ENCODE measurements at places on chromosomes 3 and 15.

- DNase-seq: no peak
These were observed 22.6 kb upstream of the SLC41A3 start for GRCh38 chr3:126106336-126107202.

GRCh38 chr3:23923786-23924185, 6.9 kb downstream of the RPL15 start:
- DNase-seq: no peak

GRCh38 chr15:31262901-31263671, 63.5 kb upstream of the KLF13 start:
- peak; percentile 84 for DNase-seq

DNA sequence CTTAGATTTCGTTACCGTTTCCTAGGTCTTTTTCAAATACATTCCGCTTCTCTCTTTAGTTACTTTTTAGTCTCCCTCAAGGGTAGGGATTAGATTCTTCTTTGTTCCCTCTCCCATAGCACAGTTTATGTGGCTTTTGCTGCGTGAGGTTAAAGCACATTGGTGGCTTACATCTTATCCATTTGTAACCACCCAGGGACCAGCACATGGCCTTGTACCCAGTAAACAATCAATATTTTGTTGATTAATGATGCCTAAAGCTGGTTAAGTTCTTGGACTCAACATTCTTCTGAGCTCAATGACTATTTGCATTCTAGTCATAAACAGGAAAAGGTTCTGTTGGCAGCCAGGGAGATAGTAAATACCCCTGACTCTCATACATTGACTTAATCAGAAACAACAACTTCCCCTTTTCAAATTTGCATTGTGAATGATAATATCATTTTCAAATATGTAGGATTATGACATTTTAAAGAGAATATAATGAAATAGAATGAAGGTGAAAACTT, 60.2 kb downstream of the CACNA1D start:
- peak; percentile 60 for DNase-seq

- DNase-seq: no peak
These were observed 14.8 kb downstream of the CLK3 start for GRCh38 chr15:74630284-74631086.

GRCh38 chr3:109644332-109644731, 307.0 kb upstream of the DPPA4 start:
- no peak for DNase-seq

DNA sequence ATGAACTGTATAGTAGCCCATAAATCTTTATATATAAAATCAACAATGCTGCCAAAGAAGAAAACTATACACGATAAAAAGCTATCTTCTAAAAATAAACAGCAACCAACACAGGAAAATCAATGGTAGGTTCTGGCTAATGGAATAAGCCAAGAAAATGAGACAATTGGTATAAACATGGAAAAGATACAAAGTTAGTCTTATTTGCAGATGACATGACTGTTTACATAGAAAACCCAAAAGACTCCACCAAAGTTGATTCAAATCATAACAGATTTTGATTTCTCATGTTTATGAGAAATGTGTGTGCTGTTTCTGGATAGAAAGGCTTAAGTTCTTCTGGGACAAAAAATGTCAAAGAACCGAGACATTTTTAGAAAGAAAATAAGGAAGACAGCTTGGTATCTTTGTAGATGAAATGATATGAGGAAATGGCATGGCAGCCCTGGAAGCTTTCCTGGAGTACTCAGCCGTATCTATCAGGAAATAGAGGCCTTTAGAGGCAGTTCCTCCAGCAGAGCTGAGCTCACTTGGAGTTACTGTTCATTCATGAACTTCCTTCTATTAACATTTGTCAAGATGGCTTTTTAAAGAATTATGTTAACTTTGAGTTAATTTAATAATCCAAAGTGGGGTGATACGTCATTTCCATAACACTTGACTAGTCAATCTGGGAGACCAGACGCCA, 36.7 kb upstream of the VILL start:
- no peak for DNase-seq

DNA sequence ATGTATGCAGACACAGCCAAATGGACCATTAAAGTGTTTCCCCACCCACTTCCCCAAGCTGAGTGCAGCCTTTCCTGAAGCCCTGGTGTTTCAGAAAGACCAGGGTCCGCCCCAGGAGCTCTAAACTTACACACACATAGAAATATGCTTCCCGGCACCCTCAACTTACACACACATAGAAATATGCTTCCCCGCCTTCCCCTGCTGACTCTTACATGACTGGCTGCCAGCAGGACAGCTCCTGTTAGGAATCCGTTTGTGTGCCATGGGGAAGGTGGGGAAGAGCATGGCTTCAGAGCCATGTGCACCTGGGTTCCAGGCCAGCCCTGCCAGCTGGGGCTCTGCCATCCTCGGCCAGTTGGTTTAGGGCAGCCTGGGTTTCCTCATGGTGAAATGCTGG, 3.6 kb downstream of the CLEC3B start:
- DNase-seq: no peak

DNA sequence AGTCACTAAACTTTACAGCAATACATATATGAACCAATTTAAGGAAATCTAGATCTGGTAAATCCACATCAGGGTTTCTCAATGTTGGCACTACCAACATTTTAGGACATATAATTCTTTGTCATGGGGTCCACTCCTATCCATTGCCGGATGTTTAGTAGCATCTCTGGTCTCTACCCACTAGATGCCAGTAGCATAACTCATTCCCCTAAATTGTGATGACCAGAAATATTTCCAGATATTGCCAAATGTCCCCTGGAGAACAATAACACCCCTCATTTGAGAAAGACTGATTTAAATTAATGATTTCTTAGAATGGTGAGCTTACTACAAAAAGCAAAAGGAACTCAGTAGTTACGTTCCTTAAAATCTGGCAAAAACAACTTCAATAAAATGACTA, 23.1 kb upstream of the ANKRD28 start:
- no peak for DNase-seq

GRCh38 chr3:50612234-50612882, 784 bp upstream of the CISH start:
- no peak for DNase-seq

DNA sequence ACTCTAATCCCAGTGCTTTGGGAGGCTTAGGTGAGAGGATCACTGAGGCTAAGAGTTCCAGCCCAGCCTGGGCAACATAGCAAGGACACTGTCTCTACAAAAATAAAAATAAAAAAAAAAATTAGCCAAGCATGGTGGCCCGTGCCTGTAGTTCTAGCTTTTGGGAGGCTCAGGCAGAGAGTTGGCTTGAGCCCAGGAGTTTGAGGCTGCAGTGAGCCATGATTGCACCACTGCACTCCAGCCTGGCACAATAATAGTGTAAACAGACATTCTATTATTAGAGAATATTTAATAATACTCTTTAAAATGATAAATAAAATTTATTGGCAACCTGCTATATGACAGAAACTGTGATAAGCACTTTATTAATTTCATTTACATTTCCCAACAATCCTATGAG, 908.9 kb downstream of the TUSC7 start:
- DNase-seq: no peak

GRCh38 chr15:69755551-69756310, 303.1 kb downstream of the RPLP1 start:
- DNase-seq: peak; percentile 93

GRCh38 chr3:30855400-30856292, 38.8 kb downstream of the GADL1 start:
- no peak for DNase-seq

DNA sequence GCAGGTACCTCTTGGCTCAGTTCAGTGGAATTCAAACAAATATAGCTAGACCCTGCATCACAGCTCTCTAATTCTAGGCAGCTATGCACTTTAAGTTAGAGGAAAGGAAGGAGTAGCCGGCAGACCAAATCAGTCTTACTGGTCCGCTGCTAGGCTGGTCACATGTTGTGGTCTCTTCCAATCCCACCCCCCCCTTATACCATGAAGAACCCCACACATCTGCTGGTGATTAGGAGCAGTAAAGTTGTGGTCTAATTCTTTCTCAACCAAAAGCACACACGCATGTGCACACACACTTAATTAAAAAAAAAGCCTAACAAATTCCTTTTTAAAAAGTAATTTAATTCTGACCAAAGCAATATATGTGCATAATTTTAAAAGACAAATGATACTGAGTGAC, 16.7 kb upstream of the SH3GL3 start:
- DNase-seq: no peak

- DNase-seq: no peak
These were observed 322.3 kb upstream of the SUCLG2 start for GRCh38 chr3:67976663-67977062.

DNA sequence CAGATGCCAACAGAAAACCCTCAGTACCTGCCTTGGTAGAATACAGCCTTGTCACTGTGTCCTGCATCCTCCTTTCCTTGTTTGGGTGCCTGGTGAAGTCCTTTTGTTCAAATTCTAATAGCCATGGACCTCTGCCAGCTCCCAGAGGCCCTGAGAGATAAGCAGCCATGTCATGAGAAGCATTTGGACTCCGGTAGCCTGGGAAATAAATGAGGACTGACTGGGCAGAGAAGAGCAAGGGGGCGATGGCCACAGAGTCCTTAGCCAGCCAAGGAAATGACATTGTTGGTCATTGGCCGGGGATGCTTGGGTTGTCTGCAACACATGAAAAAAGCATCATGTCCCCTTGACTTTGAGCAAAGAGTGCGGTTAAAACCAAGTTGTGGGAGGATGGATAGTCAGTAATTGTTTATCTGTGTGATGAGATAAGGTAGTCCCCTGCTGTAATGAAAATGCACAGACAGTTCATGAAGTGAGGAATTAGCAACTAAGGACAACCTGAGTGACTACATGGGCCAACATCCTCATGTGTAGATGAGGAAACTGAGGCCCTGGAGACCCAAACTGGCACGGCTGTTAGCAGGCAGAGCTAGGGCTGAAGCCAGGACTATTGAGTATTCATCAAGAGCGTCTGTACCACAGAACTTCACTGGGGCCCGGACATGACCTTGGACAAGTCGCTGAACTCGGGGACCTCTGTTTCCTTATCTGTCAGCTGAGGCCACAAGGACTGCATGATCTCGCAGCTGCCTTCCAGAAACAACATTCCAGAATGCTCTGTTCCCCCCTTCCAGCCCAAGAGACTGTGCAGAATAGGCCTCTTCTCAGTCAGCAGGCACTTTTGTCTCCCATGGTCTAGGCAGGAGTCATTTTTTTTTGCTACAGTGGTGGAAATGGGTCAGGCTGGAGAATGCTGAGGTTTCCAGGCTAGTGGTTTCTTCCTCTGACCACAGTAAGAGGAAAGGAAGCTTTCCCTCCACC, 90.5 kb upstream of the CTDSPL start:
- DNase-seq: no peak

DNA sequence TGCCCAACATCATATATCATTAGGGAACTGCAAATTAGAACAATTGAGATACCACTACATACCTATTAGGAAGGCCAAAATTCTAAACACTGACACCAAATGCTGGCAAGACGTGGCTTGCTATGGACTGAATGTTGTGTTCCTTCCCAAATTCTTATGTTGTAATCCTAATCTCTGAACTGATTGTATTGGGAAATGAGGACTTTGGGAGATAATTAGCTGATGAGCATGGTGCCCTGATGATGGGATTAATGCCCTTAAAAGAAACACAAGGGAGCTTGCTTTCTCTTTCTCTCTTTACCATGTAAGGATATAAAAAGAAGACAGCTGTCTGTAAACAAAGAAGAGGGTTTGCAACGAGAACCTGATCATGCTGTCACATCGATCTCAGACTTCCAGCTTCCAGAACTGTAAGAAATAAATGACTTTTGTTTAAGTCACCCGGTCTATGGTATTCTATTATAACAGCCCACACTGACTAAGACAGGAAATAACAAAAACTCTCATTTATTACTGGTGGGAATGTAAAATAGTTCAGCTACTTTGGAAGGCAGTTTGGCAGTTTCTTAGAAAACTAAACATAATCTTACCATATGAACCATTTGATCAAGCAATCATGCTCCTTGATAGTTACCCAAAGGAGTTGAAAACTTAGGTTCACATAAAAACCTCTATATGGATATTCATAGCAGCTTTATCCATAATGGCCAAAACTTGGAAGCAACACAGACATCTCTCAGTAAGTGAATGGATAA, 458.3 kb upstream of the CBLB start:
- no peak for DNase-seq

- DNase-seq: no peak
These were observed 3.3 kb downstream of the VPS8 start for GRCh38 chr3:184815046-184815930.

DNA sequence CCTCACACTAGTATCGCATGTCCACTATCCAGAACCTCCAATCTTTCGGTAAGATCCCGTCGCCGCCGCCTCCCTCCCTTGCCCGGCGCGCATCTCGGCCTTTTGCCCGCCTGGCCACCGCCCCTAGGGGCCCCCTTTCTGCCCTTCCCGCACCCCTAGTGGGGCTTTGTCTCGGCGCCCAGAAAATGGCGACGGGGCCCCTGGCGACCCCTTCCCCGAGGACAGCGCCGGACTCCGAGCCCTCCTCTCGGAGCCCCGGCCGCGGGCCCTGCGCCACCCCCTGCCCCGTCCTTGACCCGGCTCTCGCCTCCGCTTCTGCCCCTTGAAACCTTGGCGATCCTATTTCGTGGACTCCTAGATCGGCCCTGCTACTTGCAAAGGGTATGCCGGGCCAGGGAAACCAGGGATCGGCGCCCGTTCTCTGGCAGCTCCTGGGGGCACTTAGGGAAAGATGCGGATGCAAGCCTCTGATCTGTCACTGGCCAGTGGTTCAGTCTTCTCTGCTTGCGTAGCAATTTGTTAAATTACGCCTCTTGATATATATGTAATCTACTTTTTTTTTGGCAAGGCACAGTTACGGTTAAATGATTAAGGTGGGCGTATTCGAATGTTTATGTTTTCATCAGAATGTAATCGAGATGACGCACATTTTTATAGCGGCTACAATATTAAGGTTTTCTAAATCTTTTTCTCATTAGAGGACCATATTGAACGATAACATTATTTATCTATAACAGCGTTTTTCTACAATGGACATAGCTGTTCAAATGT, 603 bp downstream of the EIF1B start:
- DNase-seq: no peak

DNA sequence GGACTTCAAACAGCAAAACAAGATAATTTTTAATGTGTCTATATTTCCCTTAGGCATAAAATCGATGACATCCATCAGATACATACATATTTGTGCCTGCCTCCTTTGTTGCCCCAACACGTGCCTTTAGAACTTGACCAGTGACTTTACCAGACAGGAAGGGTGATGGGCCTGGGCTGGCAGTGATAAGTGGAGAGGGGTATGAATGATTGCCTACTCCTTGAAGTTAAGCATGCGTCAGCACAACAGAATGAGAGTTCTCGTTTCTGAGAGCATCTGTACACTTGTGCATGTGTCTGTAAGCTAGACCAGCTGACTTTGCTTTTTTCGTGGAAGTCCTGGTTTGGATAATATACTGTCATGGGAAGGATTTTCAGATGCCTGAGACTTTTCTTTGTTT, 54.9 kb upstream of the COL6A6 start:
- no peak for DNase-seq

DNA sequence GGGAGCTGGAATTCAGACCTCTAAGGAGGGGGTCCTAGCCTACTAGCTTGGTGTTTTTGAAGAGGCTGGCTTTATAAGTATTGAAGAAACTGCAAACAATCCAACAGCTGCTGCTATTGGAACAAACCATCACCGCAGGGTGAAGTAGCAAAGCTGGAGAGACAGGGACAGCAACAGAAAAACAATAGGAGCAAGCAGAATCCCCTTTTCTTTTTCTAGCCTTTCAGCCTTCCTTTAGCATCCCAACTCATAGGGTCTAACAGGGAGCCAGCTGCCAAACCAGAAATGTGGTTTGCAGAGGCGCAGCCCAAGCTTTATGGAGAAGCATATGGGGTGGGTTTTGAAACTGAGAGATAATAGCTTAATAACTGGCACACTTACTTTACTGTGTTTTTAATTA, 106.2 kb upstream of the CHMP2B start:
- DNase-seq: no peak

GRCh38 chr15:59591356-59591755, 20.2 kb upstream of the GCNT3 start:
- no peak for DNase-seq

GRCh38 chr3:31699309-31699953, 166.7 kb downstream of the STT3B start:
- no peak for DNase-seq

All from GM12878 (cell line).